Endothelial cell of coronary artery (primary cell): ENCODE measurements at places on chromosomes 11 and 22. TPM values are rescaled to one million over a fixed set of nuclear protein-coding genes. Genes with fewer than 3 reads are reported as not detected.

The DMC1 gene
- 0.94 and 1.6 TPM in 2 replicates for total RNA-seq

The CCT8L2 gene
- total RNA-seq = not detected in 2 replicates

The TSGA10IP gene
- total RNA-seq = under 0.01 TPM in 1 of 2 replicates, not detected in the other

The E2F8 gene
- total RNA-seq = 1.0 and 2.6 TPM in 2 replicates

The NNMT gene
- total RNA-seq = 231 and 378 TPM in 2 replicates

The TPBGL gene
- total RNA-seq = under 0.01 TPM in 1 of 2 replicates, not detected in the other

The FBLN1 gene
- 0.09 and 3.3 TPM in 2 replicates for total RNA-seq

The ELMOD1 gene
- total RNA-seq = 0.09 and 2.6 TPM in 2 replicates

The LIPT2 gene
- total RNA-seq = 1.5 and 2.2 TPM in 2 replicates

The SCGB1A1 gene
- total RNA-seq = not detected in 2 replicates

The LMNTD2 gene
- 0.36 and 1.1 TPM in 2 replicates for total RNA-seq

The CFAP300 gene
- 0.36 and 0.47 TPM in 2 replicates for total RNA-seq

The ADORA2A gene
- total RNA-seq = 37.6 and 91.5 TPM in 2 replicates

The NXPE1 gene
- total RNA-seq = not detected in 2 replicates

The GAB2 gene
- total RNA-seq = 16.8 and 17.6 TPM in 2 replicates

The MPZL2 gene
- total RNA-seq = 118 and 402 TPM in 2 replicates

The ADAMTS15 gene
- under 0.01 and 1.9 TPM in 2 replicates for total RNA-seq

The GPR137 gene
- total RNA-seq = 6.7 and 10.8 TPM in 2 replicates

The OR51E2 gene
- not detected in 2 replicates for total RNA-seq
